ENCODE measurements at places on chromosomes 5 and 9. TPM values are rescaled to one million over a fixed set of nuclear protein-coding genes. Genes with fewer than 3 reads are reported as not detected.

Gene TGFBI
- total RNA-seq, result 302 TPM

Gene DRD1
- total RNA-seq, result 0.17 TPM

Gene ANKHD1
- 108 TPM for total RNA-seq

Gene CENPH
- 27.0 TPM for total RNA-seq

DNA sequence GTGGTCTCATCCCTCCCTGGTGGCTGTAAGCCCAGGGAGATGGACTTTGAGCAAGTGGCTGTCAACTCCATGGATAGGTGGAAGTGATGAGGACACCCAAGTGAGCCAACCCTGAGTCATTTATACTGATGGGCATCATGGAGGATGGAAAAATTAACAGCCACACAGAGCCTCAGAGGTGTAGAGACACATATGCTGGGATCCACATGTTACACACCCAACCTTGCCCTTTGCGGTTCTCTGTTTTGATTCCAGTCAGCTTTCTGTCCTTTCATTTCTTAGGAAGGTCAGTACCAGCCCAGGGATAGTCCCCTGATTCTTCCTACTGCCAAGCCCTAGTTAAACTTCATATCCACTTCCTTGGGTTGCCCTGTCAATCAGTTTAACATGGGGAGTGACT lies 51.9 kb downstream of the PSAT1 start:
- DNase-seq, result no peak

- DNase-seq, result no peak
Measured at GRCh38 chr5:7391814-7392692, 3.9 kb upstream of the ADCY2 start.

DNA sequence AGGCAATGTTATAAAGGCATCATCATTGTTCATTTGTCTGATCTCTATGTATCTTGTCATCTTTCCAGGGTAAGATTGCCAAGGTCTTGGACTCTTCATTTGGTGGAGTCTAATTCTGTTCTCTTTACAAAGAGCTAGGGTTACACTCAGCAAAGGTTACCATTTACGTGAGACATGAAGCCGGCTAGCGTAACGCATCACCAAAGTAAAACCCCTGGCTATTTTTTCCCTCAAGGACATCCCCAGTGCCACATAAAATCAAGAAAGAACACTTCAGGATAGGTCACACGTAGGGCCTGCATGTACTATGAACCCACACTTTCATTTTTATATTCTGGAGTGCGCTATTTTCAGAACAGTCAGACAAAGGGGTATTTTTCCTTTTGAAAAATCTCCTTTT lies 20.0 kb upstream of the MYOT start:
- no peak for DNase-seq

GRCh38 chr5:83744821-83745220 lies 24.2 kb upstream of the HAPLN1 start:
- no peak for DNase-seq

DNA sequence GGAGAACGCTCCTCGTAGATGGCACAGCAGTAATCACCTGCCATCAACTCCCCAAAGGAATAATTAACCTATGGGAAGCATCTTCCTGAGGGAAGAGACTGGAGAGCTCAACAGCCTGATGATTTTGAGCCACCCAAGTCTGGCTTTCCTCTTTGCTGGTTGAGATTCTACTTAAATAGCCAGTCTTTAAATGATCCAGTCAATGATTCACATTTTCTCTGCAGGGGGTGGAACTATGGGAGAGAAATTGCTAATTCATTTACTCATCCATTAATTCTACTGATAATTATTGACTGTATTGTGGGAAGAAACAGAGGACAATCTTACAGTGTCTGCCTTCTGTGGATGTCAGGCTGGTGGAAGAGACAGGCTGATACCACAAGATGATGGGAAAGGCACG lies 355.0 kb upstream of the PANK3 start:
- DNase-seq, result no peak

- DNase-seq, result no peak
Measured at GRCh38 chr5:157175071-157175612, 5.5 kb upstream of the ITK start.

DNA sequence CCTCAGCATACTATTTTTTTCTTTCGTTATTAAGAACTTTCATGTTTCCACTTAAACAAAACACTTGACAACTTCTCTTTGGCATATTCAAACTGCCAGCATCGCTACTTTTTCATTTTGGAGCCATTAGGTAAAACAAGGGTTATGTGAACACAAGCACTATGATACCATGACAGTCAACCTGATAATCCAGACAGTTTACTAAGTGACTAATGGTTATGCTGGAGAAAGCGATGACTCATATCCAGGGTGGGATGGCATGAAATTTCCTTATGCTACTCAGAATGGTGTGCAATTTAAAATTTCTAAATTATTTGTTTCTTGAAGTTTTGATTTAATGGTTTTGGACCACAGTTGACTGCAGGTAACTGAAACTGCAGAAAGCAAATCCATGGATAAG lies 29.9 kb upstream of the PRSS3 start:
- no peak for DNase-seq

DNA sequence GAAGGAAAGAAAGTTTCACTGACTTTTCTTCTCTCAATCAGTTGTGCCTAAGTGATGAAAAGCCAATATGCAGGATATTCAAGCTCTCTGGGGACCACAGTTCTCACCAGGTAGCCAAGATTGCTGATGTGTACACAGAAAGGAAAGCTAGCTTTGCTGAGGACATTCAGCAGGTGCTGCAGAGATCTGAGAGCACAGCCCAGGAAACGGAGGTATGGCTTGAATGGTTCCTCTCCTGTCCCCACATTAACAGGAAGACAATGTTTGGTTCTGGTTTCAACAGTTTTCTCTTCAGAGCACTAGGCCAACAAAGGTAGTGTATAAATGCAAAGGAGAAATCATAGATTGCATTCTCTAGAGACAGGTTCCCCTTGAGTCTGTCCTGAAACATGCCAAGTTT lies 69.6 kb downstream of the PTPDC1 start:
- no peak for DNase-seq

DNA sequence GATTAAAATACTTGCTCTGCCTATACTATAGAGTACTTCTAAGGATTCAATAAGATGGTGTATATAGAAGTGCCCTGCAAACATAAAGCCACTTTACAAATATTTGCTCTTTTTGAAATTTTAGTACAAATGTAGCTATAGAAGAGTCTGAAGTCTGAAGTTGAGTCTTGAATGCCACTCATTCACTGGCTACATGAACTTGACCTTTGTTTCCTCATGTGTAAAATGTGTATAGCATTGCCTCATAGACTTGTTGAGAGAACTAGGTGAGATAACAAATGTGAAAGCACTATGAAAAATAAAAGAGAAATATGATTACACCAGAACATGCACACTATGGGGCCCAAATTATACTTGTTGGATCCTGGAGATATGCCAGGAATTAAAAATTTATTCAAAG lies 244.7 kb downstream of the SEC61B start:
- DNase-seq, result no peak

GRCh38 chr5:133242221-133242835 lies 190.5 kb downstream of the HSPA4 start:
- no peak for DNase-seq

GRCh38 chr5:99088309-99088708 lies 159.5 kb upstream of the CHD1 start:
- no peak for DNase-seq

DNA sequence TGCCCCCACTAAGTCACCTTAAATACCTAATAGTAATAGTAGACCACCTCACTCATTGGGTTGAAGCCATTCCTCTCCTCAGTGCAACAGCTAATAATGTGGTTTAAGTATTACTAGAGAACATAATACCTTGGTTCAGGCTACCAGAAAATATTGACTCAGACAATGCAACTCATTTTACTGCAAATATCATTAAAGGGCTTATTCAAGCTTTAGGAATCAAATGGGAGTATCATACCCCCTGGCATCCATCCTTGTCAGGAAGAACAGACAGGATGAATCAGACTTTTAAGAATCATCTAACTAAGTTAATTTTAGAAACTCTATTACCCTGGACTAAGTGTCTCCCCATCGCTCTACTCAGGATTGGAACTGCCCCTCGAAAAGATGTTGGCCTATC lies 6.8 kb upstream of the RNF180 start:
- no peak for DNase-seq

GRCh38 chr9:111949919-111950318 lies 53.3 kb downstream of the UGCG start:
- no peak for DNase-seq
